ENCODE measurements at places on chromosomes 4 and X.

GRCh38 chr4:82217986-82218715 is 155.6 kb downstream of the HNRNPD start:
- no peak for DNase-seq

DNA sequence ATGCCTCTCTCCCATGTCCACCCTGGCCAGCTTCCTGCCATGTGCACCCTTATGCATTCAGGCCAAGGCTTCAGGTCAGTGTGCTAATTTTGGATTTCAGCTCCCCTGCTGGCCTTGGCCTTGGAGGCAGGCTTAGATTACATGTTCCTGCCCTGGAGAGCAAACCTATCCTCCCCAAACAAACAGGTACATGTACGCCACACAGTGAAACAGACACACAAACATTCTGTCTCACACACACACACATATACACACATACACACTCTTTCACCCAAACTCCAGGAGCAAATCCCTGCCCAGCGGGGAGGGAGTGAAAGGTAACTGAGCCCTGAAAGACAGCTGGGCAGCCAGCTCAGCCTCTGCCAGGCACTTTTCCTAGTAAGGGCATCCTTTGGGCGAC is 62.7 kb upstream of the ARHGAP36 start:
- DNase-seq: no peak

DNA sequence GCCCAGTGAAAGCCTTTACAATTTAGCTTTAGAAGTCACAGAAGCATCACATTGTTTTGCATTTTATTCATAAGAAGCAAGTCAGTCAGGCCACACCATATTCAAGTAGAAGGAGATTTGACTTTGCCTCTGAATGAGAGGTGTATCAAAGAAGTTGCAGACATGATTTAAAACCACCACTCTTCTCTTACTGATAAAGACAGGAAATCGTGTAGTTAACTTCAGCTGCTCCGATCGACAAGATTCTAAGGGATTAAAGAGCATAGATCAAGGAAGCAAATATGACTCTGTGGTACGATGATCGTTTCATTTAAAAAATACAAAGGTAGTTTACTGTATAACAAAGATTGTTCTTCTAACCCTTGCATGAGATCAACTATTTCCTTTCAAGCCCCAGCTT is 328.0 kb upstream of the PPP1R2C start:
- no peak for DNase-seq

DNA sequence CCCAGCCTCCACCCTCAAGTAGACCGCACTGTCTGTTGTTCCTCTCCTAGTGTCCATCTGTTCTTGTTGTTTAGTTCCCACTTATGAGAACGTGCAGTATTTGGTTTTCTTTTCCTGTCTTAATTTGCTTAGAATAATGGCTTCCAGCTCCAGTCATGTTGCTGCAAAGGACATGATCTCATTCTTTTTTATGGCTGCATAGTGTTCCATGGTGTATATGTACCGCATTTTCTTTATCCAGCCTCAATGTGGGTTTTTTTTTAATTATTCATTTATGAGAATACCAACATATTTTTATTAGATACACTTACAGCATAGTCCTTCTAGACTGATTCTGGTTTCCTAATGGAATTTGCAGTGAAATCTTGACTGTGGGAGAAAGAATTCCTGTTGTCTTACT is 1.3 kb downstream of the VMA21 start:
- DNase-seq: no peak

DNA sequence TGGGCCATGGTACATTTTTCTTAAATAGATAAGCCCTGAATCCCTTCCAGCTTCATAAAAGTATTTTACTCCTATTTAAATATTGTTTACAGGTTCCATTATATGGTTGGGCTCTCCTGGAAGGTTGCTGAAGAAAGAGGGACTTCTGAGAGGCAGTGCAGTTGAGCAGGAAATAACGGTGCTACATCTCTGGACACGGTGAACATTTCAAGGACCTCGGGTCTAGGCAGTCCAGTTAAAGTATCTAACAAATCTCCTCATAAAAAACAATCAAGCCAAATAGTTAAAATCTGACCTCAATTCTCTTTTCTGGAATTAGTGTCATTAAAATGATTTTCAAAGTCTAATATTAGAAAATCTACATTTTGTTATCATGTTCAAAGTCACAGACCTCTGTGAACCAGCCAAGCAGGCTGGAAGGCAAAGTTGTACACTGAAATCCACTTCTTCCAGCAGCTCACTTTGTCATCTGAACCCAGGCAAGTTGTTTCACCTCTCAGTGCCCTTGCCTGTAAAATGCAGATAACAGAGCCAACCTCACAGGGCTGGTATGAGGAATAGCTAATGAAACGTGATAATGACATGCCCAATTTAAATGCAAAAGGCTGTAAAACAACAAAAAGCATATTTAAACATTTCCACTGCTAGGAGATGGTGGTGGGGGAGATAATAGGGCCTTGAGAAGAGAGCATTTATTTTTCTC is 267.0 kb upstream of the KLF3 start:
- no peak for DNase-seq

DNA sequence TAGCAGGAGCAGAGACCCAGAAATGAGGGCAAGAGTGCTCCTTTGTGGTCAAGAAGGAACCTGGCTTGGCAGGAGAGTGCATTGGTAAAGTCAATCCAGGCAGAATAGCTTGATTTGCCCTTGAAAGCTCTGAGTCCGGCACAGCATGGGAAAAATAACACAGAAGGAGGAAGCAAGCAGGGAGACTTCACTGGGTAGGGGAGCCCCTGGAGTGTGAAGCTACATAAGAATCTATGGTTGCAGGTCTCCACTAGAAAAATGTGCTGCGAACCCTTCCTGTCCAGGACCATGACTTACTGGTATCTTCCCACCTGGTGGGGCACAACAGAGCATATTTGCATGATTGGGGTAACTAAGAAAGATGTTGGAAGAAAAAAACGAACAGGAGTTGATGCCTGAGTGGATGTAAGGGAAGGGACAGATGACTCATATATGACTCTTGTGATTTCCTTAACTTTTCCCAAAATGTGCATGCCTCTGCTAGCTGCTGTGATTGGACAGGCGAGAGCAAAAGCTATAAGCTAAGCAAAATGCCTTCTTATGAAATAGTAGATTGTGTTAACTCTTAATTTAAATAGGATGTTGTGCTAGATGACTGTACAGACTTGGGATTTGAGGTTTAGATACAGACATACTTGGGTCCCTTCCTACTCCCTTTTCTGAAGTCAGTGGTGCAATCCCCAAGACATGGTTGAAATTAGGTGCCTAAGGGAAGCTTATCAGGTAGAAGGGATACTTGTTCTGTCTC is 3.3 kb downstream of the IL13RA1 start:
- DNase-seq: peak; percentile 88

DNA sequence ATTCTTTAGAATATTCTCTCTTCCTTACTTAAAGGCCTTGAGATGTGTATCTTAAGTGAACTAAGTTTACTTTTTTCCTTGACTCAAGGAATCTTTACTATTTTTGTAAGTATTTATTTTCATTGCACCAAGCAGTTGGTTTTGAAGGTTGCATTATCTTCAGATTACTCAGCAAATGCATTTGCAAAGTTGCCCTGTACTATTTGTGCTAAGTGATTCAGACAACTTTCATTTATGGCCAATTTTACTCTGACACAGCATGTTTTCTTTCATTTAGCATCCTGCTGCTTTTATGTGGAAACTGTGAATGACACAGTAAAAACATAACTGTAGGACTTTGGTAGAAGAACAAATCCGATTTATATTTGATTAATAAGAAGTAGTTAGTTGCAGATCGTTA is 191.0 kb downstream of the CCSER1 start:
- peak; percentile 76 for DNase-seq

DNA sequence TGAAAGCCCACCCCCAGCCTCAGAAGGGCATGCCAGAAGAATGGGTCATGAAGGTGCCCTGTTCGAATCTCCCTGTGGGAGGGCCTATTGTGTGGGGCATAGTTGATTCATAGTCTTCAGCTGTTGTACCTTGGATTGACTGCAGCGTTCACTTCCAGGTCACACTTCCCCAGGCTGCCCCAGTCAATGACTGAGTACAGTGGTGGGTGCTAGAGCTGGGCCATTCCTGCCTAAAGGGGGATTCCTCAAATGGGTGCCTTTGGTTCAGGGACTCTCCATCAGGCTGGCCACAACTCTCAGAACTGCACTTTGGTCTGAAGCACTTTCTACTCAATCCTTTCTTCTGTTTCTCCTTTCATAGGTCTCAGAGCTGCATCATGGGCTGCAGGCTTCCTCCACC is 35.0 kb upstream of the RASGEF1B start:
- DNase-seq: no peak

DNA sequence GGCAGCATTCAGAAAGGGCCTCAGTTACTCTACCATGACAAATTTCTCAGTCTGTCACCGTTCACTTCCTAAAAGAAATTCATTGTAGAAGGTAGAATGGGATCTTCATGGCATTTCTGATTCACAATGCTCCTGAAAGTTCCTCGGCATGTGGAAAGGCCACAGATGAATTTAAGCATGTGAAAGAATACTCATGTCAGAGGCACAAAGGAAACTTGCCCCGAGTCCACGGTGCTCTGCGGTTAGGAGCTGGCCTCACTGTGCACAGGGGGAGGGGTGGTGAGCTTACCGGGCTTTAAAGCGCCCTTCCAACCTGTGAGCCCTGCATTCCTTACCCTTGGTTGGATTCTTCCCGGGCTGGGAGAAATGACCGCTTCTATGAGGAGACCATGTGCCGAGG is 9.3 kb downstream of the TKTL1 start:
- DNase-seq: no peak

- no peak for DNase-seq
These were observed 204.6 kb downstream of the PDGFRA start for GRCh38 chr4:54433686-54434085.

DNA sequence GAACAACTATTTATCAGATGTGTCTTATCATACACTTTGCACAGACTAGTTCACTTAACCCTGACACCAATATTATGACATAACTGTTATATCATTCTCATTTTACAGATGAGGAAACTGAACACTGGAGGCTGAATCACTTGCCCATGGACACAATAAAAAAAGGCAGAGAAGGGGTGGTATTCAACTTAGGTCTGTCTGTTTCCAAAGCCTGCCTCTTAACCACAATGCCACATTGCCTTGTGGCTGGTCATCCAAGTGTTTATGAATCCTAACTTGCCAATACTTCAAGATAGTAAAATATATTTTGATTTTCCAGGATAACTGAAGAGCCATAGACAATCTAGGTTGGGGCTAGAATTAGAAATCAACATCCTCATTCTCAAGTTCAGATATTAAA is 327.8 kb downstream of the NR3C2 start:
- no peak for DNase-seq

GRCh38 chrX:103630171-103630511 is 1.4 kb downstream of the TCEAL1 start:
- no peak for DNase-seq

DNA sequence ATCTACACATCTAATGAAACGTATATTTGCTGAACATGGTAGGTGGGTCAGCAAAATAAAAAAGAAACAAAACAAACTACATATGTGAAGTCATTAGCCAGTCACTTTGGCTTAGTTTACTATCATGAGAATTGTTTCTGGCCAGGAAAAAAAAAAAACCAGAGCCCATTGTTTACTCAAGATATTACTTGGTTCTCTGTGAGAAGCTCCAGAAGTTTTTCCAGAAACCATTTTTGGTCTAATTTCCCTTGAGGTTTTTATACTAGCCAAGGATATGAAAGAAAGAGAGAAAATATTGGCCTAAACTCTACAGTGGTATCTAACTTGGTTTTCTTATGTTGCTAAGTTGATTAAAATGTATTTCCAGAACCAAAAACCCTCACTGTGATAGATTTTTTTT is 259.1 kb downstream of the PDHA2 start:
- DNase-seq: no peak

All from fibroblast of skin of abdomen (primary cell).